ENCODE measurements at places on chromosomes 5 and 9.

DNA sequence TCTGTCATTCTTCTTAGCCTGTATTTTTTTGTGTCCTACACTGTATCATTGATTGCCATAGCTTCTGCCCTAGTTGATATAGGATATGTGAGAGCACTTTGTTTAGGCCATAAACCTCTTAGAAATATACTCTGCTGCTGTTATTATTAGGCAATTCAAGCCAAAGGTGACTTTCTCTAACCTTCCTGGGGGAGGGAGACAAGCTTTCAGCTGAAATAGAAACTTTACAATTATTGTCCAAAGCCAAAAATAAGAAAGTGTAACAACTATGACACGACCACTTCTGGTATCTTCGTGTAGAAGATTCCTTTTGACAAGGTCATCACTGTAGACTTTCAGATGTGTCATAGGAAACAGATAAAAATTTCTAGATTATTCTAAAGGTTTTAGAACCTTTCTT is 12.2 kb upstream of the CSNK1A1 start:
- no peak for DNase-seq

- DNase-seq: no peak
These were observed 36.5 kb upstream of the LRRC14B start for GRCh38 chr5:154826-155225.

DNA sequence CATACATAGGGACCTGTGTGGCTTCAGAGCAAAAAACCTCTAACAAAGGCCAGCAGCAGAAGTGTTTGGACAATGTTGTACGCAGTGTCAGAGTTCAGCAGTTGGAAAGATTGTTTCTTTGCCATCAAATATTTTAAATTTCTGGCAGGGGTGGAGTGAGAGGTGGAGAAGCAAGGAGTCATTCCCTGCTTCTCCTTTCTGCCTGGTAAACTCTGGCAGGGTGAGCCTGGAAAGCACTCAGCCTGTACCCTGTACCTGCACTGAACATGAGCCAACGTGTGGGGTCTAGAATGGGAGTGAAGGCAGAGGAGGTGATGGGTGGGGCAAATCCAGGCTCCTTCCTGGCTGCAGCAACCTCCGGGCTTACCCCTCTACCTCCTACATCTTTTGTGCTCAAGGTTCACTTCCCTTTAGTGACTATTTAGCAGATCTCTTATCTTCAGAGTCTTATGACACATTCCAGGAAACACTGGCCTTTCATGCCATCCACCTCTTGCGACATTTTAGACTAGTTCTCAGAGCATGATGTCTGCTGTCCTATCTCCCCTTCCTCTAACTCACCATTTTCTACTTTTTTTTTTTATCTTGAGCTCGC is 445.0 kb upstream of the PIK3R1 start:
- DNase-seq: no peak

- DNase-seq: no peak
These were observed 9.7 kb upstream of the SLC36A2 start for GRCh38 chr5:151357097-151357496.

DNA sequence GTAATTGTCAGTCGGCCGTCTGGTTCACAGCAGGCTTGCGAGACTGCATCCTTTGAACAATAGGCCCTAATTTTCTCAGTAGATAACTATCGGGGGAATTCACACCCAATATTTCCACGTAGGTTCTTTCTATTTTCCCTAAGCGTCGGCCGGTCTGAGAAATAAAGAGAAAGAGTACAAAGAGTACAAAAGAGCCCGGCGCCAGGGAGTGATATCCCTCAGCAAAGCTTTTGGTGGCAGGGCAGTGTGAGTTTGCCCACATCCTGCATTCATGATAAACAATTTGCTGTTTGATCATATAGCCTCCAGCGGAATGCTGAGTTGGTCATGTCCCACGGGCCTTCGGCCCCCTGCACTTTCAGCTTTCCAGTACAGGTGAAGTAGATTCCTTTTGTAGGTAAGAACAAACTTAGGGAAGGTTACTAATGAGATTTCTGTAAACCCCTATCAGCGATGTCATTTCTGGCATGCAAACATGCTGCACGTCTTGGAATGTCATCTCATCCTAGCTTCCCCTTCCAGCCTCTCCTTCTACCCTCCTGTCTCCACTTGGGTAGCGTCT is 4.7 kb upstream of the PTGR1 start:
- no peak for DNase-seq

- no peak for DNase-seq
These were observed 51.0 kb downstream of the IRF1 start for GRCh38 chr5:132439521-132440089.

- DNase-seq: no peak
These were observed 146.4 kb downstream of the HACD4 start for GRCh38 chr9:20884985-20885593.

DNA sequence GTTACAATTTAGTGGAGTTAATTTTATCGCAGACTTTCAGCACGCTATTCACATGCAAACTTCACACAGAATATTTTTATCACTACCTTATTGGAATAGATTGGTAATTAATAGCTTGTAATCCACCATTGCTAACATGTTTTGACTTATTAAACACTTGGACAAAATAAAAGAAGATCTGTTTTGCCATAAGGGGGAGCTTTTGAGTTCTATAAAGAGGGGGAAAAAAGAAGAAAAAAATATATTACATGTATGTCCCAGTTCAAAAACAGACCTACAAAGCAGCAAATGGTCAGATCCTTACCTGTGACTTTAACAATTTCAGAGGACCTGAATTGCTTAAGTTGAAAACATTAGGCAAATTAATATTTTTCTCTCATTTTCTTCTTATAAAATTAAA is 1.2 kb upstream of the PAPPA start:
- no peak for DNase-seq

DNA sequence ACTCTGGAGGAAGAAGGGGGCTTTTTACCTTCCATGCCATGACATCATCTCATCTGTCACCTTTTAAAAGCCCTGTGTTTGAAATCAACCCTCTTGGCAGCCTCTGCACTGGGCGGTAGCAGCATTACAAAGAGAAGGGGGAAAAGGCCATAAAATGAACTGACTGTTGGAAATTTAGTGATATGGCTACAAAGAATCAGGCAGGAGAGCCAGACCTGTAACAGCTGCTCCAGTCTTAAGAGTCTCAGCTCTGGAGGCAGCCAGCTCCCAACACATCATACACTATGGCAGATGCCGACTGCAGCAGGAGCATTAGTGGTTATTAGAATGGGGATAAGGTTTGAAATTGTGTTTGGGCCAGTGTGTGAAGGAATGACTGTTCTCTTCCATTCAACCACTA is 257.5 kb downstream of the DMAC1 start:
- DNase-seq: no peak

DNA sequence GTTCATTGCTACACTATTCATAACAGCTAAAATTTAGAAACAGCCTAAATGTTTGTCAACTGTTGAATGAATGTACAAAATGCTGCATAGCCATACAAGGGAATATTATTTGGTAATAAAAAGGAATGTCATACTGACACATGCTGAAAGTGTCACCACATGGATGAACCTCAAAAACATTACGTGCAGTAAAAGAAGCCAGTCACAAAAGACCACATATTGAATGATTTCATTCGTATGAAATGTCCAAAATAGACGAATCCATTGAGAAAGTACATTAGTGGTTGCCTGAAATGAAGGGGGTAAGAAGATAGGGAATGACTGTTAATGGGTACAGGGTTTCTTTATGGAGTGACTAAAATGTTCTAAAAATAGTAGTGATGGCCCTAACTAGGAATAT is 11.6 kb upstream of the ECM2 start:
- DNase-seq: no peak

DNA sequence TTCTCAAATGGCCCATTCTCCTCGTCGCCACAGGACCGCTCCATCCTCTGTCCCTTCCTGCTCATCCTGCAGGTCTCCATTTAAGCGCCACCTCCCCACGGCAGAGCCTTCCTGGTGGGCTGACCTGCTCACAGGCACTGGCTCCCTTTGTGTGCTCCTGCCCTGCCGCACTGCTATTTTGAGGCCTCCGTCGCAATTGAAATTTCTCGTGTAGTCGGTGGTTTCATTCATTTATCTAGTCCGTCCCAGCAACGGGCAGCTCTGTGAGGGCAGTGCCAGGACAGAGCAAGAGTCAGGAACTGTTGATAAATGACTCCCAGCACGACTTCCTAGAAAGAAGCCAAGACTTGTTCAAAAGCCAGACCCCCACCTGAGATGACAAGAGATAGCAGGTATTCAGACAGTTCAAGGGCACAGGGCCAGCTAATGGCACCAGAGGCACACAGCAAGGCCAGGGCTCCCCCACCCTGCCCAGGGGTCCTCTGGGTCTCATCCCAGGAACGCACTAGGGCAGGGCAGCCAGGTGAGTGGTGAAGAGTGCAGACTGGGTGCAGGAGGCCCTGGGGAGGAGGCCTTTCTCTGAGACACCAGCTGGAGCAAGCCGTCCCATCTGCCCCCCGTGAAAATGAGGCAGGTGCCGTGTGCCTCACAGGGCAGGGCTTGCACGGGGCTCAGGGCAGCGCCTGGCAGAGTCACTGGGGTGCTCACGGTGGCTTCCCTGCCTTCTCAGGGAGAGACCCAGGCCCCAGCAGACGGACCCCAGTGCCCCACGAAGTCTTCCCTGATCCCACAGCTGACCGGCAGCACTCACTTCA is 36.9 kb downstream of the FAM78A start:
- DNase-seq: no peak

GRCh38 chr9:38380230-38380871 is 12.2 kb upstream of the ALDH1B1 start:
- no peak for DNase-seq

GRCh38 chr9:135476561-135477355 is 2.8 kb upstream of the PPP1R26 start:
- no peak for DNase-seq

GRCh38 chr5:92380069-92380770 is 997.1 kb upstream of the ARRDC3 start:
- no peak for DNase-seq

DNA sequence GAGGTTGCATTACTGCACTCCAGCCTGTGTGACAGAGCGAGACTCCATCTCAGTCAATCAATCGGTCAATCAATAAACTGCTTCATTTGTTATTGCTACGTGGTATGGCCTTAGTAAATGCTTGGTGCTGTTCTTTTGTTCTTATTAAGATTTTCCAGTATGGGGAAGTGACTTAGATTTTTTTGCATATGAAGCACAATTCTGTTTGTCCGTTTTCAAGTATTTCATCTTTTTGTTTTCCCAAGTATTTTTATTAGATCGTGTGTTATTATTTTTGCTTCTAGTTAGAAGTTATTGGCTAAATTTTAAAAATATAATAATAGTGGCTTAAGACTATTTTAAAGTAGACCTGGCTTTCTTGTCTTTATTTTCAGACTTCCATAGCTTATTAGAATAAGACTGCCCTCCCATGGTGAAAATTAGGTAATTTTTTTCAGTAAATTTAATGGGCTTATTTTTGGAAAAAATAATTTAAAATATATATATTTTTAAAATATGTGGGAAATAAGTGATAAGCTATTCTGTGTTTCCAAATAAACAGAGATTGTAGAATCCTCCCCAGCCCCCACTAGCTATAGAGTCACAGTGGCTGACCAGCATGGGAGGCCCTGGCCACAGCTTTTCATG is 14.7 kb upstream of the OMD start:
- DNase-seq: no peak

- DNase-seq: no peak
These were observed 98.7 kb downstream of the SLC28A3 start for GRCh38 chr9:84241817-84242373.

- DNase-seq: no peak
These were observed 10.8 kb downstream of the FAM174A start for GRCh38 chr5:100546001-100546400.

DNA sequence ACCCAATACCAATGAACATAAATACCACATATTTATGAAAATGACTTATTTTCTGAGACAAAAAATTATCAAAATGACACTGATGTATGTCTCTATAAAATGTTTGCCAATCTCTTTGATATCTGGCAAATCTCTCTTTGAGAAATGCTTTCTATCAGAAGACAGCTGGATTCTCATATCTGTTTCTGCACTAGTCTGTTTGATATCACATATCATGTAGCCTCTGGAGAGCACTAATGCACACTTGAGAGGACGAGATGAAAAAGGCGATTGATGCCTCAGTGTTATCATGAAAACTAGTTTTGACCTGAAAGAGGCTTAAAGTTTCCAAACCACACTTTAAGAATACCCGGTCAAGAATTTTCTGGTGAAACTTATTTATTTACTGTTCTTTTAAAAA is 29.1 kb upstream of the ANKRD55 start:
- no peak for DNase-seq

GRCh38 chr5:72214168-72214567 is 105.9 kb downstream of the MRPS27 start:
- no peak for DNase-seq

DNA sequence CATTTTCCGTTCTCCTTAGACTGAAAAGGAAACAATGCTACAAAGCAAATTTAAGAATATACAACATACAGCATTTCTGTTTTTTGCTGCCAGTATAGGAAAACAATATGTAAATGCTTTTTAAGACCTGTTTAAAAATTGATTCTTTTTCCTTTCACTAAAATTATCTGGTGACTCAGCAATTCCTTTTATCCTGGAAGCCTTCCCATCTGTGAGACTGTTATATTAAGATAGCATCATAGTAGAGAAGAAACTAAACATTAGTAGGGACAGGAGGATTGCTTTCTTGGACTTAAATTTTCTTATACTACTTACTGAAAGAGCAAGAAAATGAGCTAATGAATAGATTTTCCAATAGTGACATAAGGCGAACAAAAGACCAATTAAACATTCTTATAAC is 30.0 kb upstream of the GPR21 start:
- DNase-seq: no peak

- DNase-seq: no peak
These were observed 2.4 kb upstream of the ARSI start for GRCh38 chr5:150305095-150305494.

GRCh38 chr9:93624977-93625376 is 48.6 kb downstream of the PHF2 start:
- no peak for DNase-seq

DNA sequence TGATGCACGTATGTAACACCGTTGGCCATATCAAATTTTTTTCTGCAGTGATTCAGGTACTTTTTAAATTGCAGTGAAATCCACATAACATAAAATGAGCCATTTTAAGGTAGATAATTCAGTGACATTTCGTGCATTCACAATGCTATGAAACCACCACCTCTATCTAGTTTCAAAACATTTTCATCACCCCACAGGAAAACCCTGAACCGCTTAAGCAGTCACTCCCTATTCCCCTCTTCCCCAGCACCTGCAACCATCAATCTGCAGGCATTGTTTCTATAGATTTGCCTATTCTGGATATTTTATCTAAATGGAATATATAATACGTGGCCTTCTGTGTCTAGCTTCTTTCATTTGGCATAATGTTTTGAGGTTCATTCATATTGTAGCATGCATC is 79.2 kb downstream of the BOD1 start:
- no peak for DNase-seq

GRCh38 chr9:112241491-112241890 is 66.4 kb upstream of the SUSD1 start:
- no peak for DNase-seq

DNA sequence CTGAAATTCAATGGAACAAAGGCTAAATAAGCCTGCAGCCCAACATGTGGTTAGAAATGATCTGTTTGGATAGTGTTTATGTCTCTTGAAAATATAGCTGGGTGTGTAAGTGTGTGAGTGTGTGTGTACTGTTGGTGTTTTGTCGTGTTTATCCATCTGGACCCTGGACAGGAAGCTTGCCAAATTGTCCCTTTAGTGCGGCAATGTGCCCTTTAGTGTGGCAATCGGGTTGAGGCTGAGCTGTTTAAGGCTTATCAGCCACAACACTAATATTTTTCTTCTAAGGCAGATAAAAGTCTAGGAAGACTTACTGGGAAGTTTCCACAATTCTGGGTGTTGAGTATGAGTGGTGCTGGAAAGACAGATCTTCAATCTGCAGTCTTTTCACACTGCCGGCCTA is 180.2 kb downstream of the YTHDC2 start:
- DNase-seq: no peak

- no peak for DNase-seq
These were observed 30.9 kb downstream of the CDO1 start for GRCh38 chr5:115785381-115786065.

Data from esophagus squamous epithelium (tissue), 5 donors.